ENCODE measurements at places on chromosomes 1 and 21. TPM values are rescaled to one million over a fixed set of nuclear protein-coding genes. Genes with fewer than 3 reads are reported as not detected.

Gene OR6N1
- total RNA-seq: not detected

Gene ZNF683
- total RNA-seq: 24.0 TPM

Gene NFASC
- 0.32 TPM for total RNA-seq

Gene RRP1
- total RNA-seq: 34.4 TPM

Gene ATAD3A
- total RNA-seq: 57.4 TPM

Gene LCE1F
- total RNA-seq: not detected

Gene TSPAN1
- not detected for total RNA-seq

Gene PTPRC
- total RNA-seq: 604 TPM

Gene ZNF687
- 26.6 TPM for total RNA-seq

Gene HPDL
- 16.8 TPM for total RNA-seq

Gene THEM5
- total RNA-seq: not detected

Gene EFHD2
- 71.8 TPM for total RNA-seq

Gene CFH
- total RNA-seq: 1.7 TPM

Gene PKLR
- not detected for total RNA-seq

Gene RCC1
- 85.3 TPM for total RNA-seq

Gene ANGPTL3
- total RNA-seq: not detected

Gene RIMS3
- total RNA-seq: 6.2 TPM

Gene LCE3D
- total RNA-seq: not detected

Gene FCRLB
- 0.97 TPM for total RNA-seq

Gene KLHL12
- total RNA-seq: 27.8 TPM

Gene FCRL5
- total RNA-seq: 0.11 TPM

Gene RHD
- 0.10 TPM for total RNA-seq

Gene SETSIP
- not detected for total RNA-seq
